ENCODE measurements at places on chromosomes 2 and 18. TPM values are rescaled to one million over a fixed set of nuclear protein-coding genes. Genes with fewer than 3 reads are reported as not detected.

DNA sequence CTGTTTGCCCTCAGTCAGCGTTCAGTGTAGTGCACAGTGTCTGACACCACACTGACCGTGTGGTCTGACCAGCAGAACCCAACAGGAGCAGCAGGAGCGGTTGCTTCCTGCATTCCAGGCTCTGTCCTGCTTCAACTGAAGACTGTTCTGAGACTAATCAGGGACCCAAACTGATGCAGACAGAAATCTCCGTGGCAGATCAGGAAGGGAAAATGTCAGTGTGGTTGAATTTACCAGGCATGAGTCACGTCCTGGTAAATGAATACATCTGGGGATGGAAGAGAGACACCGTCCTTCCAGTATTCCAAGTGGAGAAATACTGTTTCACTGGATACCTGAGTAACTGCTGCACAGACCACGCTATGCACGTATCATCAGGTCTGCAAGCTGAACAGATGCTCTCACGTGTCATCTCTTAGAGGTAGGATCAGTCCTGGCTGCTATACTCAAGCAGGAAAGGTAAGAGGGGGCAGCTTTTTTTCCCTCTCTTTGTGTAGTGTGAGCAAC lies 223.6 kb upstream of the EPAS1 start:
- DNase-seq = no peak

- DNase-seq = no peak
Measured at GRCh38 chr18:75066936-75067335, 142.0 kb downstream of the PTGR3 start.

B3GNT7 gene
- 9.9 TPM for total RNA-seq

CPSF3 gene
- total RNA-seq = 57.8 TPM

CAPN13 gene
- 387 TPM for total RNA-seq
